IMR-90 (cell line): ENCODE measurements at places on chromosomes 7 and 10.

DNA sequence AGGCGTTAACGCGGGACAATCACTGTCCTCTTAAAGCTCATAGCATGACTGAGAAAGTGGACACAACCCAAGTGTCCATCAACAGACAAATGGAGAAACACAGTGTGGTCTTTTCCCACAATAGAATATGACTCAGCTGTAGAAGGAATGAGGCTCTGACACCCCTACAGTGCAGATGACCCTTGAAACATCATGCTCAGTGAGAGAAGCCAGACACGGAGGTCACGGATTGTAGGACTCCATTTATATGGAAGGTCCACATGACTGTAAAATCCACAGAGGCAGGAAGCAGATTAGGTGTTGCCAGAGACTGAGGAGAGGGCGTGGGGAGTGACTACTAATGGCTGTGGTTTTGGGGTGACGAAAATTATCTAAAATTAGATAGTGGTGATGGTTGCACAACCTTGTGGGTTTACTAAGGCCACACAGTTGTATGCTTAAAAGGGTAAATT lies 6.1 kb upstream of the NCAPG2 start:
- DNase-seq, result peak; percentile 23
- peaks cover 5% of the 10 kb centered on the region; the same call in 1 of the 2 replicates for H3K4me1 ChIP-seq
- H3K27ac ChIP-seq, result no peak overlapping the region
- H3K27me3 ChIP-seq, result no peaks in the 10 kb centered on the region
- H3K4me3 ChIP-seq, result no peak overlapping the region

DNA sequence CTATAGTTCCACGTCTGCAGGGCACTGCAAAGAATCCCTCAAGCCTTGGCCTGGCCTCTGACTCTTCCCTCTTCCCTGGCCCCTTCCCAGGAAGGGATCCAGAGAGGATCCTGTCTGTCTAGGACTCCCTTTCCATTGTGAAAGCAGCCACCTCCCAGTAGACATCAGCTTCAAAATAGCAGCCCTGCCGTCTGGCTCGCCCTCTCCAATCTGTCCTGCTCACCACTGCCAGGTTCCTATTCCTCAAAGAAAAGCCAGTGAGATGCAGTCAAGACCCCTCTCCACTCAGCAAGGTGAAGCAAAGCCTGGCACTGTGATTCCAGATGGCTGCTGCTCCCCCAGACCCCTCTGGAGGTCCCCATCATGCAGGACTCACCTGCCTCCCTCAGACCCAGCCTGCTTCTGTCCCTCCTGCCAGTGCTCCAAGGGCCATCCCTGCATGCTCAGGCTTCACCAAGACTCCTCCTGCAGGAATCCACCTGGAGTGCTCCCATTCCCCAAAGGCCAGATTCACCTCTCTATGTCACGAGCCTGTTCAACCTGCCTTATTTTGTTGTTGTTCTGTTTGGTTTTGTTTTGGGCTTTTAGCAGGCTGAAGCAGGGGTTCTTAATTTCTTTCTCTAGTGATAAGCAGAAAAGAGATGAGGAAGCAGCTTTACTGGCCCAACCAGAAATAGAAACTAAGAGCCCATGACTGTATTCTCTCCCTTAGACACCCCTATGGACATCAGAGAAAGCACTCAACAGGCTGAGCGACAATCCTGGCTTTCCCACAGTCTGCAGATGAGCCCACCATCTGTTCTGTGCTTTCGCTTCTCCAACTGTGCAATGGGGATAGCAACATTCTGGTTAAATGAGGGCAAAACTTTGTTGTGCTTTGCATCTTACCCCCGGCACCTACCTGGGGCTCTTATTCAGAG lies 305.1 kb downstream of the GRID1 start:
- no peaks in the 10 kb centered on the region for H3K4me1 ChIP-seq
- H3K36me3 ChIP-seq, result no peaks in the 10 kb centered on the region
- no peak overlapping the region for H3K4me3 ChIP-seq
- H3K27ac ChIP-seq, result no peak overlapping the region
- DNase-seq, result no peak

DNA sequence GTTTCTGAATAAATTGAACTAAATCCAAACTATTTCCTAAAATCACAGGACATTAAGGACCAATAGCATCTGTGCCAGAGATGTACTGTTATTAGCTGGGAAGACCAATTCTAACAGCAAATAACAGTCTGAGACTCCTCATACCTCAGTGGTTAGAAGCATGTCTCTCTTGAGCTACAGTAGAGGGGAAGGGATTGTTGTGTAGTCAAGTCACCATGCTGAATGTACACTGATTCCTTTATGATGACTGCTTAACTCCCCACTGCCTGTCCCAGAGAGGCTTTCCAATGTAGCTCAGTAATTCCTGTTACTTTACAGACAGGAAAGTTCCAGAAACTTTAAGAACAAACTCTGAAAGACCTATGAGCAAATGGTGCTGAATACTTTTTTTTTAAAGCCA lies 13.9 kb downstream of the MEST start:
- no peak overlapping the region for H3K27ac ChIP-seq
- peaks cover 15% of the 10 kb centered on the region for H3K36me3 ChIP-seq
- DNase-seq, result peak; percentile 76

DNA sequence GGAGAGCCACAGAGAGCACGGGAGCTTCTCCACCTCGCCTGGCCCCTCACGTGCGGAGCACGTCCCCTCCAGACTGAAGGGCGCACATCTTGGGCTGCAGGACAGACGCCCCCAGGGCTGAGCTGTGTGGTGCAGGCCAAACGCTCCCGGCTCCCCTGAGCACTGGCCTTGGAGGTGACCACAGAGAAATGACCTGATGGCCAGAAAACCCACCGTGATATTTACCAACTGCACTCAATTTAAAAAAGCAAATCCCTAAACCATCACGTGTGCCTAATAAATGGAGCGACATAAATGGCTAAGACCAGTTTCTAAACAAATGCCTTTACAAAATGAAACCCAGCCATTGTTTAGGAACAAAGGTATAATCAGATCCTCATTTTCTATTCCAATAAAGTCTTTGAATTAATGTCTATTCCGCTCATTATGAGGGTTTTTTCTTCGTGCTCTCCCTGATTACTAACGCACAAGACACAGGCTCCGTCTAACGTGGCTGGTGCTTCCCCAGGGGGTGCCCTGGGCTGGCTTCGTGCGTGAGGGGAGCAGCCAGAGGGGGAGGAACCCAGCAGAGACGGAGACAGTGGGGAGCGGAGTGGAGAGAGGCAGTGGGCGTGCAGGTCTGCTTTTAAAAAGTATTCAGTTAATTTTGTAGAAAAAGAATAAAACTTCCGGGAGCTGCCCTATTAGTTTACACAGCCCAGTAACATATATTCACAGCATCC lies 190.3 kb downstream of the DNAJB6 start:
- H3K4me3 ChIP-seq, result no peak overlapping the region
- no peak overlapping the region for H3K27ac ChIP-seq
- H3K27me3 ChIP-seq, result no peaks in the 10 kb centered on the region
- H3K36me3 ChIP-seq, result no peaks in the 10 kb centered on the region
- no peak for DNase-seq

GRCh38 chr7:26081638-26082037 lies 70.4 kb upstream of the NFE2L3 start:
- H3K36me3 ChIP-seq, result no peaks in the 10 kb centered on the region
- peaks cover 40% of the 10 kb centered on the region for H3K27me3 ChIP-seq
- H3K27ac ChIP-seq, result no peak overlapping the region
- no peaks in the 10 kb centered on the region for H3K4me1 ChIP-seq
- no peak for DNase-seq
- no peak overlapping the region for H3K4me3 ChIP-seq

GRCh38 chr10:98878418-98878817 lies 357.2 kb downstream of the HPSE2 start:
- H3K36me3 ChIP-seq, result no peaks in the 10 kb centered on the region
- H3K27me3 ChIP-seq, result no peaks in the 10 kb centered on the region
- DNase-seq, result peak; percentile 41

- no peak overlapping the region for H3K27ac ChIP-seq
- H3K4me3 ChIP-seq, result no peak overlapping the region
- DNase-seq, result no peak
- no peaks in the 10 kb centered on the region for H3K4me1 ChIP-seq
- H3K27me3 ChIP-seq, result peaks cover 20% of the 10 kb centered on the region
- no peaks in the 10 kb centered on the region for H3K36me3 ChIP-seq
Observed at GRCh38 chr7:1355568-1356340, 103.5 kb downstream of the MICALL2 start.

DNA sequence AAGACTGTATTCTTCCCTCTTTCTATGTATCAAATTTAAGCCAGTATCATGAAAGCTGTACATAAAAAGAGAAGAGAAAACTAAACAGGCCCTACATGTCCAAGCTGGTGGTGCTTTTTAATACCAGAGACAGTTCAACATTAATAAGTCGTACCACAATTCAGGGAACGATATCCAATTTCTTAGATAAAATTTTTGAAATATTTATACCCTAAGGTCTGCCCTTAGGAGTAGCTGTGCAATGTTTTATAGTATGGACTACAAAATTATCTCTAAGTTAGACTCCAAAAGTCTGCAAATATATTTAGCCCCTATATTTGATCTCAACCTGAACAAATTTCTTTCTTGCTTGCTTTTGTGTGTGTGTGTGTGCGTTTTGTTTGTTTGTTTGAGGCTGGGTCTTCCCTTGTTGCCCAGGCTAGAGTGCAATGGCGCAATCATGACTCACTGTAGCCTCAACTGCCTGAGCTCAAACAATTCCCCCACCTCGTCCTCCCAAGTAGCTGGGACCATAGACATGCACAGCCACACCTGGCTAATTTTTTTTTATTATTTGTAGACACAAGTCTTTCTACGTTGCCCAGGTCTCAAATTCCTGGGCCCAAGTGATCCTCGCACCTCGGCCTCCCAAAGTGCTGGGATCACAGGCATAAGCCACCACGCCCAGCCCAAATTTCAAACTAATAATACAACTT lies 13.2 kb downstream of the ARHGAP19 start:
- H3K27ac ChIP-seq, result no peak overlapping the region
- H3K27me3 ChIP-seq, result no peaks in the 10 kb centered on the region
- peaks cover 6% of the 10 kb centered on the region; the same call in 1 of the 2 replicates for H3K4me1 ChIP-seq

DNA sequence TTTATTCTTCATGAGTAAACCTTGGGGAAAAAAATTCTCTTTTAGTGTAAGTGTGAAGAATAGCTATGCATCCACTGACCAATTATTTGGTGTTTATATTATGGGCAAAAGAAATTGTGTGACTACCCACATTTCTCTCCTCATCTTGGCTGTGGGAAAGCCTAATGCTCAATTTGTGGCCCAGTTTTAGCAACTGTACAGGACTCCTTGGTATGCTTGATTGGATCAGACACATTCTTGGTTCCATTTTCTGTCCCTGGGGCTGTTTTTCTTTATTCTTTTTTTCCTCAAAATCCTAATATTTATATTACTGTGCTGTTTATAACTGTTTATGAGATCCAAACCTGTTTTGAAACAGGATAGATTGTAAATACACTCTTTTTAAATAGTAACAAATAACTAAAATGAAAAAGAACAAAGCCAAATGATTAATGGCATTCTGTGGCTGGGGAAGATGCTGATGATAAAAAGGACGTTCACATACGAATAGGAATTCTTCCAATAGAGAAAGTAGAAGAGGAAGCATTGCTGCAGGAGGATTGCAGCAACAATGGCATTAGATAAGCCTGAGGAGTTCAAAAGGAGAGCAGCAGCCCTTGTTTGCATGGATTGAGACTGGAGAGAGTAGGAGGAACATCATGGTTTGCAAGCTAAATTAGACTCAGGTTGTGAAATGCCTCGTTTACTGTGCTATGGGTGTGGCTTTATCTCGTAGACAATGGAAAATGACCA lies 580.5 kb downstream of the INHBA start:
- no peak overlapping the region for H3K4me3 ChIP-seq
- H3K27me3 ChIP-seq, result no peaks in the 10 kb centered on the region
- DNase-seq, result no peak
- H3K4me1 ChIP-seq, result no peaks in the 10 kb centered on the region

DNA sequence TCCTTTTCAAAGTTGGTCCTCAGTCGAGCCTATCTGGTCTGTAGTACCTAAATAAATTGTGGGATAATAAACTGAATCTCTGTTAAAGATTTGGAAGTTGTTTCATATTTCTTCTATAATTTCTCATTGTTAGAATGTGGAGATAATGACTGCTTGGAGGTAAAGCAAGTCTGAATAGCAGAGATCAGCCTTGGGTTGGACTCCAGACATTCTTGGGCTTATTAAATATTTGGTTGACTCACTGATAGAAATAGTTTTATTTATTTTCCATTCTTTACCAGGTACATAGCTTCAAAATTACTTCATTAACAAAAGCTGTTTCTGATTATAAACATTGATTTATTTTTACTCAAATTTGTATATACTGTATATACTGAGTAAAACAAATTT lies 34.3 kb downstream of the TPST1 start:
- peaks cover 18% of the 10 kb centered on the region for H3K4me1 ChIP-seq
- no peaks in the 10 kb centered on the region for H3K27me3 ChIP-seq
- no peak overlapping the region for H3K27ac ChIP-seq
- no peak overlapping the region for H3K4me3 ChIP-seq
- peaks cover 6% of the 10 kb centered on the region for H3K36me3 ChIP-seq
- peak; percentile 24 for DNase-seq

DNA sequence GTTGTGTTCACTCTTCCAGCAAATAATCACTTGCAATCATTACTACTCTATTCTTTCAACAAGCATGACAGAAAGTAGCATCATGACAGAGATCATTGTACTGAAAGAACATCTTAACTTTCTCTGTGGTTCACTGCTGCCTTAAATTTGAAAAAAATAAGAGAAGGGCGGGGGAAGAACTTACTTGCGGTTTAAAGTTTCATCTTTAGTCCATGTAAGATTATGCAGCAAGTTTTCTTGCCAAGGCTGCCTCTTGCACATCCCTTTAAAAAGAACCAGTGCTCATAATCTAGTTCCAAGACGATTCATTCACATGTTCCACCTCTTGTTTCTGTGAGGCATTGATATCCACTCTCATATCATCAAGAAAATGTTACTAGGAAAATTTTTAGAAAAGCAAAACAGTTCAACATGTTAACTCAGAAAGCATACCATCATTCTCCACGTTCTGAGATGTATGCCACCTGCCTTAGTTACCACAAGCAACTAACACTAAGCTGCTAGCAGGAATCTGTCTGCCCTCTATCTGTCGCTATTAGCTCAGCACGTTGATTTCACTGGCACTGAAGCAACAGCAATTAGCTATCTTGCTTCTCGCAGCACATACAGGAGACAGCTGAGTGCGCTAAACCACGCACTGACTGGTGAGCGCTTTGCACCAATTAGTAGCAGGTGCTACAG lies at the start of gene PCDH15:
TSS of gene PCDH15 (minus strand) at position 491 of the 681 bp plus-strand sequence. CDS start 136,969 bp downstream, outside the sequence.
- H3K27me3 ChIP-seq, result no peaks in the 10 kb centered on the region
- no peak for DNase-seq
- no peak within 1 kb of the TSS for H3K4me3 ChIP-seq
- H3K4me1 ChIP-seq, result no peaks in the 10 kb centered on the region

GRCh38 chr7:141455723-141456122 lies 95.5 kb upstream of the AGK start:
- no peaks in the 10 kb centered on the region for H3K4me1 ChIP-seq
- no peak overlapping the region for H3K4me3 ChIP-seq
- H3K27ac ChIP-seq, result no peak overlapping the region
- H3K27me3 ChIP-seq, result no peaks in the 10 kb centered on the region
- DNase-seq, result no peak
- no peaks in the 10 kb centered on the region for H3K36me3 ChIP-seq
